ENCODE measurements at places on chromosomes 5 and 9.

- H3K27me3 ChIP-seq: no peaks in the 10 kb centered on the region
- H3K36me3 ChIP-seq: no peaks in the 10 kb centered on the region
- no peak overlapping the region for H3K27ac ChIP-seq
- DNase-seq: no peak
Measured at GRCh38 chr5:4640795-4641194, 499.3 kb upstream of the ADAMTS16 start.

GRCh38 chr5:90495146-90495545, 20.5 kb downstream of the POLR3G start:
- no peak overlapping the region for H3K4me3 ChIP-seq
- no peak for DNase-seq
- H3K27me3 ChIP-seq: no peaks in the 10 kb centered on the region
- H3K27ac ChIP-seq: no peak overlapping the region

DNA sequence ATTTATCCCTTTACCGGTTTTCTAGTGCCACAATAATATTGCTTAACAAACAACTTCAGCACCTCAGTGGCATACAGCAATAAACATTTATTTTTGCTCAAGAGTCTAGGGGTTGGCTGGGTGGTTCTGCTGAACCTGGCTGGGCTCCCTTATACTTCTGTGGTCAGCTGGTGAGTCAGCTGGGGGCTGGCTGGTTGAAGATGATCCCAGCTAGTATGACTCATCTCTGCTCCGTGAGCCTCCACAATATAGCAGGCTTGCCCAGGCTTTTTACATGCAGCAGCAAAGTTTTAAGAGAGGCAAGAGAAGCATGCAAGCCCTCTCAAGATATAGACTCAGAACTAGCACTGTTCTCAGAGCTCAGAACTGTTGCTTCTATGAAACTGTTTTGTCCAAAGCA, 523.5 kb upstream of the CLINT1 start:
- H3K4me1 ChIP-seq: no peaks in the 10 kb centered on the region
- no peak overlapping the region for H3K27ac ChIP-seq
- DNase-seq: peak; percentile 42
- no peak overlapping the region for H3K4me3 ChIP-seq
- H3K36me3 ChIP-seq: no peaks in the 10 kb centered on the region

DNA sequence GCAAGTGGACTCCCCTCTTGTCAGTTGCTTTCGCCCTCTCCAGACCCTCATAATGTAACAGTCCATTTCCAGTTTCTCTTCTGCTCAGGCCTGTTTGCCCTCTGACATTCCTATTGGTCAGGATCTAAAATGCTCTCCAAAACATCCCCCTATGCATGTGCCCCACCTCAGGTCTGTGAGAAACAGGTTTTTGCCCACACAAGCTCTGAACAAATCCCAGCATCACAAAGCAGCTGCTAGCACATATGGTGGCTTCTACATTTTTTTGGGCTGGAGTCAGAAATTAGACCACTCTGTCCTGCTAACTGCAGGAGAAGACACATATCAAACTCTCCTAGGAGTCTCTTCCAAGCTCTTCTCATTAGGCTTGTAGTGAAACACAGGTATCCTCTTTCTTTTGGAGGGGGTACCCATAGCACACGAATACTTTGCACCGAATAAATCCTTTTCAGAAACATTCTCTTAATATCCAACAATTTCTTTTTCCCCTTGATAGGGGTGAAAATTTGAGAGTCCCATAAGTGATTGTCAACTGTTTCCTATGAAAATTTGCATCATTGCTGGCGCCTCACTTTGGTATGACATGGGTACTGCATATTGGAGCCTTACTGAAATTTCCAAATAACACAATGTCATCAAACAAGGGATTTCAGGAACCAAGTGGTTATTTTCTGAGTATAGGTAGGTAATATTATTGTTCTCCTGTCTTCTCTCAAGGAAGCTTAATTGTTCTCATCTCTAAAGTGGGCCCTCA, 19.3 kb upstream of the HSPA9 start:
- no peak overlapping the region for H3K27ac ChIP-seq
- H3K4me1 ChIP-seq: no peaks in the 10 kb centered on the region
- no peaks in the 10 kb centered on the region for H3K27me3 ChIP-seq
- H3K4me3 ChIP-seq: no peak overlapping the region
- no peak for DNase-seq

DNA sequence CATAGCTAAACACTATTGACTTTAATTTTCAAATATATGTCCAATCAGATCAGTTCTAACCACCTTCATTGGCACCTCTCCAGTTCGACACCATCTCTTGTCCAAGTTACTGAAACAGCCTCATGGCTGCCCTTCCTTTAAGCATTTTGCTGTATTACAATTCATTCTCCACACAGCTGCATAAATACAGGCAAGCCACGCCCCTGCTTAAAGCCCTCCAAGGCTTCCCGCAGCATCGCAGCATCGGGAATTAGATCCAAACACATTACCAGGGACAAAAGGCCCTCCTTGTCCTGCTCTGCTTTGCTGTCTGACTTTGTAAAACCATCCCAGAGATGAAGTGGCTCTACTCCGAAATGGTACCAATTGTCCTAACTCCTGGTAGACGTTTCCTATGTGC, 75.1 kb upstream of the RAI14 start:
- H3K36me3 ChIP-seq: no peaks in the 10 kb centered on the region
- peaks cover 3% of the 10 kb centered on the region for H3K4me1 ChIP-seq
- no peak overlapping the region for H3K27ac ChIP-seq
- H3K4me3 ChIP-seq: no peak overlapping the region
- no peak for DNase-seq
- H3K27me3 ChIP-seq: no peaks in the 10 kb centered on the region

- H3K27me3 ChIP-seq: no peaks in the 10 kb centered on the region
- H3K4me1 ChIP-seq: peaks cover 21% of the 10 kb centered on the region
- no peak overlapping the region for H3K4me3 ChIP-seq
- H3K27ac ChIP-seq: no peak overlapping the region
- no peak for DNase-seq
- no peaks in the 10 kb centered on the region for H3K36me3 ChIP-seq
Measured at GRCh38 chr5:58929726-58930125, 346.9 kb downstream of the RAB3C start.

DNA sequence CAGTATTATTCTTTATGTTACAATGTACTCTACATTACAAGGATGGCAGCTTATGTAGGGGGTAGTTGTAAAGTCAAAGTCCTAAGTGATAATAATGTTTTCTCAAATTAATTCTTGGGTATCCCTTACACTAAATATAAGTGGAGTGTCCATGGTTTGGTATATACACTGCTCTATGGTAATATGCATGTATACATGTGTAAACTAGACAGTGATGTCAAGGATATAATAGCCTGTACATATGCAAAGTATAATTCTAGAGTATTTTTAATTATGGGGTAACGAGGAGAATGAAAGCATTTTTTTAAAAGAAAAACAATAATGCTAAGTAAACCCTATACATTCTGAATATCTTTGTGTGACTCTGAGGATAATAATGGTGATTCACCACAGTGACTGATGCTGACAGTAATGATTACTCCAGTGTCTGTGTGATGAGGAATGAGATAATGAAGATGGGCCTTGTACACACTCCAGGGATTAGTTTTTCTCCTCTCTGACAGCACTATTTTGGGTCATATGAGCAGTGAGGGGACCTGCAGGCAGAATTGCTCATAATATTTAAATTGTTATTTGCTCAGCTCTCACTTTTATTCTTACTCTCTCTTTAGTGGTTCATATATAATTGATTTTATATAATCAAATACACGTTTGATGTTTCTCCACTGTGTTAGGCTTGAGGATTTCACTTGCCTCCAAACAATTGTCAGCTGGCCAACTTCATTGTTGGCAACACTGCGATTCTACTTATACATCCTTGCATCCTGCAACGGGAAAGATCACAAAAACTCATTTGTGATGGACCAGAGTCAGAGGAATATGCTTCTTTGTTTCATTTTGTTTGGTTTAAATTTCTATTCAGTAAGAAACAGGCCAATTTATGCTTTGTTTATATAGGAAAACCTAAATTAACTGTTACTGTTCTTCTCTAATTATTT, 88.2 kb downstream of the NREP start:
- no peak overlapping the region for H3K27ac ChIP-seq
- no peaks in the 10 kb centered on the region for H3K4me1 ChIP-seq
- no peak overlapping the region for H3K4me3 ChIP-seq
- no peaks in the 10 kb centered on the region for H3K27me3 ChIP-seq
- no peaks in the 10 kb centered on the region for H3K36me3 ChIP-seq

DNA sequence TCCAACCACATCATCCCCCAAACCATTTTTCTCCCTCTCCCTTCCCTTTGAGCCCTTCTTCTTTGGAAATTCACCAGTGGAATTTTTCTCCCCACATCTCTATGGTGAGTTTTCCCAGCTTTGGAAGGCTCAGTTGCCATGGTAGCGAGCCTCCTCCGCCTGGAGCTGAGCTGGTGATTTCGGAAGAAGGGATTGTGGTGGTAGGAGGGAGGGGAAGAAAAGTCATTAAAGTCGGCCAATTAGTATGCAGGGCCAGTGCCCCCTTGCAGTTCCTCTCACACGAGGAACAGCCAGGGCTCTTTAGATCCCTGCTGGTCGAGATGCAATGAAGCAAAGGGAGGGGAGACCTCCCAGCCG, 322.0 kb downstream of the NTRK2 start:
- peak overlapping the region; percentile 95 for H3K27ac ChIP-seq
- no peaks in the 10 kb centered on the region for H3K27me3 ChIP-seq
- H3K4me1 ChIP-seq: peaks cover 14% of the 10 kb centered on the region
- no peaks in the 10 kb centered on the region for H3K36me3 ChIP-seq
- DNase-seq: no peak
- no peak overlapping the region for H3K4me3 ChIP-seq

DNA sequence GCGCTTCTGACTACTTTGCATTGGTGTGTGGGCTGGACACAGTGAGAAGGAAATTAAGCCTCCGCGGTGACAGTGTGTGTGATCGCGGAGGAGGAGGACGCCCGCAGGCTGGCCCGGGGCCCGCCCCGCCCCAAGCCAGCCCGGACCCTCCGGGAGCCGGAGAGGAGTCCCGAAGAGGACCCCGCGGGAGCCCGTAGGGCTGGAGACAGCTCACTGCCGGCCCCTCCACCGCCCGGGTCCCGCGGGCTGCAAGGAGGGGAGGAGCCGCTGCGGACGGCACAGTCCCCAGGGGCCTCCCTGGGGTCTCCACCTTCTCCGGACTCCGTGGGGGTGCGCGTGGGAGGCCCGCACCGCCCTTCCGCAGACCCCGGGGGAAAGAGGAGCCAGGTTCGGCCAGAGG, 146.4 kb upstream of the ERCC6L2 start:
- H3K27me3 ChIP-seq: no peaks in the 10 kb centered on the region
- no peak for DNase-seq
- no peaks in the 10 kb centered on the region for H3K36me3 ChIP-seq

DNA sequence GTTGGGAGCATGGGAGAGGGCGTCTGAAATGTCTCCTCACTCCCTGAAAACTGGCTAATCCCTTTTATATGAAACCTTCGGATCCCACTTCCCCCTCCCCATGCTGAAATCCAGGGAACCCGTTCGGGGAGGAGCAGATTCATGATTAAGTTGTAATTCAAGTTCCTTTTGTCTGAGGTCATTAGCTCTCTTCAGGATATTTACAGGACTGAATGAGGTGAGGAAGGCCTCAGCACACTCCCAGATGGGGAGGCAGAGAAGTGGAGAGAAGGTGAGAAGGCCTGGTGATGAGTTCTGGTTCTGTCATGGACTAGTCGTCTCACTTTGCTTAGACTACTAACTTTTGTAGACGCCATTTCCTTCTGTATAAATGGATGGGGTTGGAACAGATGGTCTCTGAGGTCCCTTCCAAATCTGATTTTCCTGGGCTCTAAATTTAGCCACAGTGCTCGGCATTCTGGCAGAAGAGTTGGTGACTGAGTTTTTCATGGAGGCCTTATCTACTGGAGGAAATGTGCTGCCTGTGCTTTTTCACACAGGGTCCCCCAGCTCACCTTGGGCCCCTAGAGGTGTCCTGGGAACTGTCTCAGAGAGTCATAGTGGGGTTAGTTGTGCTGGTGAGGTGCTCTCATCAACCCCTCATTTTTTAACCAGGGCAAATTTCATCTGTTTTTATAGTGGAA, 62.3 kb downstream of the PRDM6 start:
- no peaks in the 10 kb centered on the region for H3K36me3 ChIP-seq
- peaks cover under 1% of the 10 kb centered on the region for H3K4me1 ChIP-seq
- no peaks in the 10 kb centered on the region for H3K27me3 ChIP-seq
- no peak overlapping the region for H3K27ac ChIP-seq

DNA sequence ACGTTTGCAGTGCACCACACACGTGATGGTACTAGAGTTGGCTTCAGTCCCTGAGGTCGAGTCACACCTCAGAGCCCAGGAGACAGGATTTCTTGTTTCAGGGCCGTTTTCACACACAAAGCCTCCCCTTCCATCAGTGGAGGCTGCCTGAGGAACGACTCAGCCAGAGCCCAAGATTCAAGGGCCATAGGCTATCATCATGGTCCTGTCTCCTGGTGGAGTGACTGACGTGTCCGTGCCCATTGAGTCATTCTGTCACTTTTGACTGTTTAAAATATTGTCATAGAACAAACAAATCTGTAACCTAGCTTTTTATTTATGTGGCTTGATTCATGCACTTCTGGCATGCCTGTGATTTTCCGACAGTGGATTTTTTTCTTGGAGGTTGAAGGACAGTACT, 28.3 kb downstream of the CAMK2A start:
- no peaks in the 10 kb centered on the region for H3K27me3 ChIP-seq
- no peak overlapping the region for H3K27ac ChIP-seq
- no peak overlapping the region for H3K4me3 ChIP-seq
- H3K36me3 ChIP-seq: no peaks in the 10 kb centered on the region

All from tibial nerve (tissue), 4 donors.